Chondrocyte (in vitro differentiated cells): ENCODE measurements at places on chromosomes 1 and 21. TPM values are rescaled to one million over a fixed set of nuclear protein-coding genes. Genes with fewer than 3 reads are reported as not detected.
A peak's percentile ranks its signal among the peaks of the same experiment; 100 is the strongest.

GRCh38 chr1:191152776-191153175 lies 675.1 kb upstream of the BRINP3 start:
- no peaks in the 10 kb centered on the region for H3K27me3 ChIP-seq
- H3K27ac ChIP-seq = no peak overlapping the region
- no peak for DNase-seq
- no peaks in the 10 kb centered on the region for H3K4me1 ChIP-seq
- no peak overlapping the region for H3K4me3 ChIP-seq

GRCh38 chr1:203026031-203026665 lies at the start of gene PPFIA4:
PPFIA4 (plus strand) TSS chr1:203026491; CDS start chr1:203039009, 12,518 bp downstream.
- H3K4me1 ChIP-seq = peaks cover 21% of the 10 kb centered on the region
- peak within 1 kb of the TSS; percentile 72 for H3K27ac ChIP-seq
- no peaks in the 10 kb centered on the region for H3K27me3 ChIP-seq

DNA sequence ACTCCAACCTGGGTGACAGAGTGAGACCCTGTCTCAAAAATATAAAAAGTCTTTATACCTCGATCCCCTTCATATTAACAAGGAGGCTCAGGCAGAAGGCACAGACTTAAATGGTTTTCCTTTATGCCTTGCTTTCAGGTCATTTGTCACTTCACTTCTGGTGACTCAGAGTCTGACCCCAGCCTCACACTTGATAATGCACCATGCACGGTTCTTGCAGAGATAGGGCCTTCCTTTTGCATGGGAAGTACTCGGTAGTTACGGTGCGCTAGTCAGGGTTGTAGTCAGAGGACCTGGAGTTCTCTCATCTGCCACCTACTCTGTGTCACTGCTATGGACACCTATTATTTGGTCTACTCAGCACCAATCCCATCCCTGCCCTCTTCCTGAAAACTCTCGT lies 43.6 kb upstream of the BMP8B start:
- no peak overlapping the region for H3K27ac ChIP-seq
- no peaks in the 10 kb centered on the region for H3K27me3 ChIP-seq
- peaks cover 4% of the 10 kb centered on the region for H3K36me3 ChIP-seq
- DNase-seq = no peak

- H3K27ac ChIP-seq = no peak overlapping the region
- H3K4me3 ChIP-seq = no peak overlapping the region
- no peaks in the 10 kb centered on the region for H3K36me3 ChIP-seq
- H3K4me1 ChIP-seq = peaks cover 60% of the 10 kb centered on the region
- DNase-seq = no peak
Observed at GRCh38 chr1:82564333-82564732, 763.6 kb downstream of the ADGRL2 start.

The SV2A gene
- 15.3 to 17.2 TPM (median 16.0 TPM) in 3 replicates for total RNA-seq

- peaks cover 3% of the 10 kb centered on the region for H3K4me1 ChIP-seq
- no peaks in the 10 kb centered on the region for H3K27me3 ChIP-seq
- no peak overlapping the region for H3K4me3 ChIP-seq
- H3K27ac ChIP-seq = no peak overlapping the region
- H3K36me3 ChIP-seq = peaks cover 9% of the 10 kb centered on the region
Observed at GRCh38 chr1:61539720-61540462, 185.1 kb downstream of the TM2D1 start.

The IL20 gene
- not detected in 3 replicates for total RNA-seq

- H3K4me3 ChIP-seq = peak overlapping the region; percentile 95
- peak overlapping the region; percentile 97 for H3K27ac ChIP-seq
- peak; percentile 92 for DNase-seq
- H3K36me3 ChIP-seq = peaks cover 7% of the 10 kb centered on the region
- H3K4me1 ChIP-seq = peaks cover 73% of the 10 kb centered on the region
Observed at GRCh38 chr1:94925561-94926125, 1.3 kb downstream of the CNN3 start.

DNA sequence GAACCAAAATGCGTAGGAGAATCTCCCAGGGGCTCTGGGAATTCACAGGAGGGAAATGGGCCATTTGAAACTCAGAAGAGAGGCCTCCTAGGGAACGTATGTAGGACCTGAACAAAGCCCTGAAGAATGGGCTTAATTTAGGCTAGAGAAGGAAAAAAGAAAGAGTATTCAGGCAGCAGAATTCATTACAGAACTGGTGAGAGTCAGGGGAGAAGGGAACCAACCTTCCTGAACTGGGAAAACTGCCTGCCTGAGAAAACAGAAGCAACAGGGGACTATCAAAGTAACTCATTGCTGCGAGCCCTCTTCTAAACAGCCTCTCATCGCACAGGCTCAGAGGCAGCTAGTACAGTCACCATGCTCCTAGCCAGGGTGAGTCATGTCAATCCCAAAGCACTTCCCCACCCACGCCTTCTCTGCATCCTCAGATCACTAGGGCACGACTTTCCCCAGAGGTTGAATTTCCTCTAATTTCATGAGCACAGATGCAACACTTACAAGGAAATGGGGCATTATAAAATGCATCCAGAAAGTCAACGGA lies 98.1 kb downstream of the ADSS2 start:
- H3K36me3 ChIP-seq = no peaks in the 10 kb centered on the region
- H3K27ac ChIP-seq = peak overlapping the region; percentile 96
- no peaks in the 10 kb centered on the region for H3K27me3 ChIP-seq
- DNase-seq = no peak
